ELR (cell line): ENCODE measurements at places on chromosomes 3 and 15.

DNA sequence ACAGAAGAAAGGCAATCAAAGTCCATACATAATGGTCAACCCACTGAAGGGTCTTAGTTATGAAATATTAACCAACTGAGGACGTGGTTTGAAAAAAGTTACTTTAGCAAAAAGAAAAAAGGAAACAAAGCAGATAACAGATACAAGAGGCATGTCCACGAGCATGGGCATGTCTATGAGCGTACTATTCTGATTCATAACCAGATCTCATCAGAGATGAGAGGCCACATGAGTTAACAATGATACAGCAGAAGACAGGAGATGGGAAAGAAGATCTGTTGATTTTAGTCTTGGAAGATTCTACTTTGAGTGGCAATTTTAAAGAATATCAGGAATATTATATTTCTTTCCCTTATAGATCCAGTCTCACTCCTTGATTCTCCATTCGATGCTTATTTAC is 262.9 kb upstream of the SLITRK3 start:
- DNase-seq, result peak; percentile 54

GRCh38 chr15:95162069-95162468 is 930.7 kb downstream of the MCTP2 start:
- no peak for DNase-seq

DNA sequence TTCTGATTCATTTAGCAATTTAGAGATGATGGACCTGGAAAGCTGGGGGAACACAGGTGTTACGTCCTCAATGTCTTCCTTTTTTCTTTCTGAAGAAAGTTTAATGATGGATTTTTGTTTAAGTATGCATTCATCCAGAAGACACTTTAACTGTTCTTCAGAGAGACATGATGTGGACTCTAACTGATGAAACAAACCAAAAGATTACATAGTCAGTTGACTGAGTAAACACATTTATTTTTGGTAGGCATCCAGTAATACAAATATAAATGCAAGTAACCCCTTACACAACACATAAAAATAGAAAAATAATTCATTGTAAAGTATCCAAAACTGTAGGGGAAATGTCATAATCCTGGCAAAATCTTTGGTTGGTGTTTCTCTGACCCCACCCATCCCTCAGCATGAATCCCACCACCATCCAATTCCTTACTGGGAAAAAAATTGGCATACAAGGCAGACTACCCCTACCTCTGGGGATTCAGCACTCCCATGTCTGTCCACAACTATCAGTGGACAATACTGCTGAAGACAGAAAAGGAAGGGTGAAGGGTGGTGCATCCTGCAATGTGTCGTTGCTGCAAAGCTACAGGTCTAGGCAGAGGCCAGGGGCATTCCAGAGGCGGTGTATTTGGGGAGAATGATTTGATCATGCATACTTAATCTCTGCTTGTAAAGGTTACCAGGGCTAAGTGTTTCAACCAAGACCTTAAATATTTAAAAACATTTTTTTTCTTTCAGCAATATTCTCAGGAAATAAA is 37.4 kb downstream of the THBS1 start:
- DNase-seq, result no peak

GRCh38 chr15:35691891-35692867 is 146.2 kb upstream of the DPH6 start:
- DNase-seq, result peak; percentile 6

DNA sequence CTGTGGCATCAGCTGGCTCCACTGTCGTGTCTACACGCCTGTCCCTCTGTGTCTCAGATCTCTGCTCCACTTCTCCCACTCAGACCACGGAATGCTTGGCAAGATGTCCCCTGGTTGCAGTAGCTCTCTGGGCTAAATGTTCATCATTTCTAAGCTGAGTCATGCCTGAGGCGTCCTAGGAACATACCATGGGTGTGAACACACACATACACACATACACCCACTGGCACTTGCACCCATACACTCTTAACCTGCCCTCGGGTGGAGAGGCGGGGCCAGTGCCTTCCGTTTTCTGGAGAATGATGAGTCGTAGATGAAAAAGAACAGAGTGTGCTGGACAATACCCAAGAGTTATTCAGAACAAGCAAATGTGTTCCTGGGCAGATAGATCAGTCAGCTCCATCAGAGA is 72.4 kb downstream of the SENP2 start:
- DNase-seq, result peak; percentile 98

DNA sequence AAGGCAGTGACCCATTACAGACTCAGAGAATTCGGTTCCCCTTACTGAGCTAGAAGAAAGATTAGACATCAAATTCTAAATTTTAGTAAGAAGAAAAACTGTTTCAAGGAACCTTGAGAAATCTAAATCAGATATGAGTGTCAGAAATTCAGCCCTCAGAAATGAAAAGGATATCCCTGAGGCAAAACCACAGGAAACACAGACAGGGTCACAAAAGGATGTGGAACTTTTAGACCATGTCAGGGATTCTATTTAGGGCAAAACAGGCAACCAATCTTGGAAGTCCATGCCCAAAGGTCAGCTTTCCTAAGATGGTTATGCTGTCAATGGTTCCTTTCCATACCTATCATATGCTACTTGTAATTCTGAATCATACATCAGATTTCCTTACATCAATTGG is 31.6 kb downstream of the SHOX2 start:
- DNase-seq, result no peak

GRCh38 chr3:25429361-25430286 is 1.6 kb downstream of the RARB start:
- DNase-seq, result no peak
